ENCODE measurements at places on chromosomes 5 and 9. TPM values are rescaled to one million over a fixed set of nuclear protein-coding genes. Genes with fewer than 3 reads are reported as not detected.
A peak's percentile ranks its signal among the peaks of the same experiment; 100 is the strongest.

Gene GABRB2
- 0.14 TPM for total RNA-seq

- DNase-seq = peak; percentile 89
Observed at GRCh38 chr5:125394661-125395280, 648.3 kb upstream of the ZNF608 start.

GRCh38 chr5:169695919-169696490, 58.9 kb downstream of the DOCK2 start:
- DNase-seq = peak; percentile 99

GRCh38 chr5:138385660-138386059, 33.2 kb downstream of the KDM3B start:
- peak; percentile 67 for DNase-seq

DNA sequence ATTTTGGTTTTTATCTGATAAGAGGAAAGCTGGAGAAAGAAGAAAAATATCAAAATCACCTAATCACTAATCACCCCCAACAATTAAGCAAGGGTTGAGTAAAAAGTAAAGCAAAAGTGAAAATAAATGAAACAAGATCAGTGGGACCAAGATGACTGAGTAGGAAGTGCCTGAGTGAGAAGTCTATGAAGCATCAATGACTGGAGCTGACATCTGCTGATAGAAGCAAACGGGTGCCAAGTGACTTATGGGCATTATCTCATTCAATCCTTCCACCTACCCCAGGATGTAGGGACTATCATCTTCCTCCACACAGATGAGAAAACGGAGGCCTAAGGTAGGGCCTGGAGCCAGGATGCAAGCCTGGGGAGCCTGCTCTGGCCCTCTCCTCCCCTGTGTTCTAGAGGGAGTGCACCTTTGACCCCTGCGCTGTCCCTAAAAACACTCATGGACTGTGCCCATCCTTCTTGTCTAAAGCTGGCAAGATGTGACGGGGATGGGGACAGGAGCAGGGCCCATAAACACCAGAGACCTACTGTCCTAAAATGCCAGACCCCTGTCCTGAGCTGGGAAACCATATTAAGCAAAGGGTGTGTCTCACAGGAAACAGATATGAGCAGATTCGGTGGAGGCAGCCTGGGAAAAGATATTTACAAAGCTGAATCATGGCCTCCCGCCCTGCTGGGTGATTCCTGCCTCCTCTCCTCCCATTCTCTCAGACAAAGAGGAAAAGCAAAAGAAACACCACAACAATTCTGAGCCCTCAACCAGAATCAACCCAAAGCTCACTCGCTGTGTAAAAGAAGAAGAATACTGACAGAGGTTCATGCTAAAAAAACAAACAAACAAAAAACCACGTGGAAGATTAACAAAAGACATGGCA, 116.0 kb downstream of the AUH start:
- DNase-seq = peak; percentile 14

Gene CEP120
- total RNA-seq = 19.0 TPM

- peak; percentile 37 for DNase-seq
Observed at GRCh38 chr5:125455041-125455440, 708.6 kb upstream of the ZNF608 start.

Gene GDNF
- total RNA-seq = 20.5 TPM

Gene ABO
- total RNA-seq = not detected

DNA sequence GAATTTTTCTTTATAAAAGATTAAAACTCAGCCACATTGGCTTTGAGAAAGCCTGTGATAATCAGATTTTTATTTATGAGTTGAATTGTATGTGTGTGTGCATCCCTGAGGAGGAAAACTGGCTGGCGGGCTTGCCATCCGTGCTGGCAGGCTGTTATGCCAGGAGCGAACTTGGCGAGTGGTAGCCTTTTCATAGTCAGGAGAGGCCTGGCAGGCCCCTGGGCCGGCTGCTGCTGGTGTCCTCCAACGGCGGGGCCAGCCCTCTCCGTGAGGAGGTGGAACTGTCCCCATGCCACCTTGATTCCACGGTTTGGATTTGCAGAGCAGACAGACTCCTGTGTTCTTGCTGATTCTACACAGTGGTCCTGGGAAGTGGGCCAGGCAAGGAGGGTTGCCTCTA, 43.3 kb downstream of the ZNF618 start:
- no peak for DNase-seq

DNA sequence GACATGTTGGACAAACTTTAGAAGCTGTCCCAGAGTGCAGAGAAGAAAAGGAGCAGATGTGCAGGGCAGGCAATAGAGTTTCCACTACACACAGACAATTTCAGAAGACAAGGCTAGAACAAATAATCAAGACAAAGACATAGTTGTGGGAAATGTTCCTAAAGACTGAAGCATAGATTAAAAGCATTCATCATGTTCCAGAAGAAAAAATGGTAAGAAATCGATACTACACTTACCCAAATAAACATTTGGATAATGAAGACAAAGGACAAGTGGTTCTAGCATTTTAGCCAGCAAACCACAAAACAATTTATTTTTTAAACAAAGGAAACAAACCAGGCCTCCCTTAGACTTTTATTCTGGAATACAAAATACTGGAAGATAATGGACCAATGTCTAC, 97.9 kb downstream of the FSTL4 start:
- no peak for DNase-seq

- DNase-seq = no peak
Observed at GRCh38 chr9:10753474-10753873, 140.7 kb upstream of the PTPRD start.

- no peak for DNase-seq
Observed at GRCh38 chr9:80622508-80622907, 1050.7 kb downstream of the TLE4 start.

DNA sequence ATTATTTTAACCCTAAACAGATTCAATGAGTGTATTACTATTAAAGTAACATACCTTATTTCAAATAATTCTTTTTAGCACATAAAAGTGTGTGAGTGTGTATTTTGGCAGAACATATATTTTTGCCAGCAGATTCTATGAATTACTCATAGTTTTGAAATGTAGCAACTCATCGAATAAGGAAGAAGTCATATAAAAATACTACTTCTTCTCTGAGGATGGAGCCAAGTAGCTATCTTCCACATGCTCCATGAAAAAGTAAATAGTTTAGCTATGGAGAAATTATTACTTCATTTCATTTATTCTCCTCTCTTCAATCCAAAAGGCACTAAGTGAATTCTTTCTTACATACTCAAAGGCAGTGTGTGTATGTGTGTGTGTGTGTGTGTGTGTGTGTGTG, 1090.4 kb upstream of the CDH6 start:
- peak; percentile 59 for DNase-seq

DNA sequence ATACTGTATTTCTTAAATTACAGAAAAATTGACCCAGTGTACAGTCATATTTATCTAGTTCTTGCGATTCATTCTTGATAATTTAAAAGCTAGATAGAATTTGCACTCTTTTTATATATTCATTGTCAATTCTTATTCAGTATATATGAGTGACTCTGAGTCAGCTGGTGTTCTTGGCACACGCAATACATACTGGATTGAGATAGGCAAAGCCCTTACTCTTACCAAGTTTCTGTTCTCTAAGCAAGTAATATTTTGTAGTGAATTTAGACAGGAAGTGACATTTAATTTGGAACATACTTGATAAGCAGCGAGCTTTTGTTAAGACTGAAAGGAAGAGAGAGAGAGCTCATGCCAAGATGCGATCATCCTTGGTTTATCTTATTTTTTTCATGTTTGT, 57.7 kb downstream of the GPBP1 start:
- peak; percentile 15 for DNase-seq

Gene MYMK
- total RNA-seq = not detected

GRCh38 chr9:109441296-109441695, 56.8 kb downstream of the PTPN3 start:
- no peak for DNase-seq

Gene PROP1
- total RNA-seq = not detected

DNA sequence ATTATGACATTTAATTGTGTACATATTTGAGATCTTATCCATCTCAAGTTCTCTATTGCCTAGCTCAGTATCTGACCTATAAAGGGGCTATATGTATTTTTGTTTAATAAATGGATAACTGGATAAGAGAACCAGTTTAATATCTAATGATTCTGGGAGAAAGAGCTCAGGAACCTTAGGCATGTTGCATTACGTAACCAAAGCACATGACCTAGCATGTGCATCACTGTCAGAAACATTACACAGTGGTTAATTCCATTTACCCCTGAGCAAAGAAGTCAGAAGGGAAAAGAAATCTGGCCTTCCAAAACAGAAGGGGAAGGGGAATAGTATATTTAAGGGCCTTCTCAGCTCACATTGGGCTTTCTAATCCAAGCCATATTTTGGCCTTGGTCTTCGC, 12.3 kb downstream of the PAPPA start:
- DNase-seq = no peak

DNA sequence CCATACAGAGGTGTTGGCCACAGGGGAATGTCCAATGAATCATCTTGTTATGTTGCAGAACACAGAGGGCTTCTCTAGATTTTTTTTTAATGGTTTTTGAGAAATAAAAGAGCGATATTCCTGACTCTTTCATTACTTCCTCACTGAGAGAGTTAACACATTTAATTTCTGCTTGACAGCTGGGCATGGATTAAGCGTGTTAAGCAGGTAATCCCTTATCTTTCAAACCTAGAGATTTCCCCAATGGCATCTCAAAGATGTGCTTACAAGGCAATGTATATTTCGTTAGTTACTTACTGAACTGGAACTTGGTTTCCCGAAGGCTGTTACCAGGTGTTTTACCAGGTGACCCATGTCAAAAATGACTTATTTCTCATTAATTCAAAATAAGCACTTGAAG, 21.8 kb upstream of the ADCY2 start:
- no peak for DNase-seq

DNA sequence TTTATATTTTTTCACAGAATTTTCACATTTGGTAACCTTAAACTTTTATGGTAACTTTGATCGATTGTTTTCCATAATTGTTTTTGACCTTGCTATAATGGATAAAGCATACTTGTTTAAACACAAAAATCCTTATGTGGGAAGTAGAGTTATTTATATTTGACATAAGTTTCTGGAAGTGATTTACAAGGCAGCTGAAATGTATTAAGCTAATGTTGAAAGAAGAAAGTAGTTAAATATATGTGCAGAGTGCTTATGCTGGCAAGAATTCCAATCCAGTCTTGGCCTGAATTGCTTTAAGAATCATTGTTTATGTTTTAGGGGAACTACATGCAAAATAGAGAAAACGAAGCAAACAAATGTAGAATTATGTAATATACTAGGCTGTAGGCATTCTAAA, 763.6 kb downstream of the TAF11L14 start:
- DNase-seq = no peak

Gene IFNK
- total RNA-seq = not detected

- no peak for DNase-seq
Observed at GRCh38 chr5:68465133-68465532, 249.6 kb downstream of the PIK3R1 start.

DNA sequence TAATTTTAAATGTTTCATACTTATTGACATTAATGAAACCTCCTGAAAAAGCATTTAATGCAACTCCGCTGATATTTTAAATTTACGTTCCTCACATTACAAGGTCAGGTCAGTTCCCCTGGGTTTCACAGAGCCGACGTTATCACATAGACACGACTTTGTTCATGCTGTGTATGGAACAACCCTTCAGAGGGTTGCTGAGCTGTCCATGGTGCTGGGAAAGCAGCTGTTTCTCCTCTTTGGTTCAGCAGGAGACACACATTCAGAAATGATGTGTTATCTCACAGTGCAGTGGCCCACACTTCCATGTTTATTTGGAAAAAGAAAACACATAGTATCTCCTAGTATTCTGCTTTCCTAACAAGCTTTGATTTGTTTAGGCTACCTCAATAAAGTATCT, 53.5 kb downstream of the PPP2R2B start:
- DNase-seq = peak; percentile 42

Gene GRXCR2
- not detected for total RNA-seq

- no peak for DNase-seq
Observed at GRCh38 chr5:139671096-139671841, 23.1 kb downstream of the CXXC5 start.

GRCh38 chr9:87256973-87257372, 240.7 kb upstream of the DAPK1 start:
- no peak for DNase-seq

Gene PDCD1LG2
- total RNA-seq = 8.8 TPM

GRCh38 chr5:16787278-16787677, 148.8 kb downstream of the MYO10 start:
- DNase-seq = no peak

DNA sequence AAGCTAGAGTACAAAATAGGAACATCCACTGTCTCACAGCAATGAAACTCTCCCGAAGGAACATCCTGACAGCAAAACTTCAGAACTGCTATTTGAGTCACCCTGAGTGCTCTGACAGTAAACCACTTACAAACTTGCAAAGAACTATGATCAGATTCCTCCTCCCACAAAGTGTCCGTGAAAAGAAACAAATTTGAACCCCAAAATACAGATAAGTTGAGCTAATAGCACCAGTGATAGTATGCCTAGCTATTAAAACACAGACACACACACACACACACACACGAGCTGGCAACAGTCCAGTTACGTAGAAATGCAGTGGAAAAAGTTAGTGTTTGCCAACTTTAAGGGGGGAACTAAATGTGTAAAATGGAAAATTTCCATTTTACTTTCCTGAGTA, 3.1 kb upstream of the GLIS3 start:
- DNase-seq = peak; percentile 36

Gene BARHL1
- total RNA-seq = not detected

- no peak for DNase-seq
Observed at GRCh38 chr5:94081088-94081487, 339.7 kb upstream of the POU5F2 start.

GRCh38 chr9:126992427-126992826, 77.8 kb downstream of the RALGPS1 start:
- no peak for DNase-seq

- DNase-seq = no peak
Observed at GRCh38 chr5:119864286-119864685, 234.9 kb downstream of the FAM170A start.

- no peak for DNase-seq
Observed at GRCh38 chr5:76402251-76402885, 717 bp upstream of the IQGAP2 start.

GRCh38 chr5:87390075-87390474, 22.7 kb downstream of the CCNH start:
- DNase-seq = no peak

GRCh38 chr5:3225201-3225960, 370.3 kb upstream of the IRX1 start:
- DNase-seq = no peak

DNA sequence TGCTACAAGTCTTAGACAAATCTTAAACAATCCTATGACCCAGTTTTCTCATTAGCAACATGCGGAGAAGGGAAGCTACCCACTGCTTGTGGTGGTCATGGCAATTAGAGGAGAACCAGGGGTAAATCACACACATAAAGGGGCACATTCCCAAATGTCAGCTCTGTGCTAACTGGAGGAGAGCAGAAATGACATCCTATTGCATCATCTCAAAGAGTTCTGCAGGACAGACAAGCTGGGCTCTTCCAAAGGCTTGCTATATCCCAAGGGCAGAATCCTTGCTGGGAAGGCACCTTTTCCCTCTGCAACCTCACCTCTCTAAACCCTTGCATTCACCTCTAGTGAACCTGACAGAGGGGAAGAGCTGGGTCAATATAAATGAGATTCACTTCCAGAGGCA, 17.0 kb upstream of the WWC1 start:
- DNase-seq = no peak

- peak; percentile 95 for DNase-seq
Observed at GRCh38 chr9:33320568-33321261, 30.4 kb downstream of the NFX1 start.

GRCh38 chr9:16360247-16360646, 510.2 kb downstream of the BNC2 start:
- no peak for DNase-seq

Gene SPACA9
- 3.9 TPM for total RNA-seq

GRCh38 chr9:2624051-2624682, 2.6 kb downstream of the VLDLR start:
- DNase-seq = no peak

Gene SPINK4
- total RNA-seq = not detected
